ENCODE measurements at places on chromosomes 5 and 9. TPM values are rescaled to one million over a fixed set of nuclear protein-coding genes. Genes with fewer than 3 reads are reported as not detected.

The IL5 gene
- total RNA-seq = not detected

The PDE6A gene
- 0.08 TPM for total RNA-seq

The OCLN gene
- total RNA-seq = 2.0 TPM

The SIGMAR1 gene
- 22.2 TPM for total RNA-seq
